Mesothelial cell of epicardium (in vitro differentiated cells): ENCODE measurements at places on chromosomes 5 and 9.

- no peak overlapping the region for H3K27ac ChIP-seq
- peaks cover 10% of the 10 kb centered on the region for H3K36me3 ChIP-seq
- DNase-seq = no peak
- no peak overlapping the region for H3K4me3 ChIP-seq
- H3K27me3 ChIP-seq = no peaks in the 10 kb centered on the region
Observed at GRCh38 chr9:126378761-126379160, 52.1 kb downstream of the MVB12B start.

DNA sequence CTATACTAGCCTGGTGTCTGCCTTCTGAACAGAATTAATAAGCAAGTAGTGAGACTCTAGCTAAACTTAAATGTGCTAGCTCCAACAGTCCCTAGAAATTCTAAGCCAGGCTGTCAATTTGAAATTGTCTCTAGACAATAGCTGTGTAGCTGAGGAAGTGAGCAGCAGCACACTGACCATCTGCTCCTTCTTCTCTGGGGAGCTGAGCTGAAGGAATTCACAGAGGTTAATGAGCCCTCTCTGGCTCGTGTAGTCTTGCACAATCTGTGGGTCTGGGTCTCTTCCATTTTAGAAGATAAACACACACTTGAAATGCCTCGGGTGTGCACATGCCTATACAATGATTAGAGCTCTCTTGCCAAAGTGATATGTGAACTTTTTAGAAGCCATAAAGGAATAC lies 63.5 kb upstream of the BARX1 start:
- no peaks in the 10 kb centered on the region for H3K36me3 ChIP-seq
- DNase-seq = no peak
- H3K27ac ChIP-seq = no peak overlapping the region
- H3K4me3 ChIP-seq = no peak overlapping the region
- H3K4me1 ChIP-seq = no peaks in the 10 kb centered on the region

GRCh38 chr9:118630931-118631595 lies 738.2 kb downstream of the BRINP1 start:
- no peak overlapping the region for H3K27ac ChIP-seq
- H3K4me3 ChIP-seq = no peak overlapping the region
- no peaks in the 10 kb centered on the region for H3K36me3 ChIP-seq
- H3K27me3 ChIP-seq = no peaks in the 10 kb centered on the region
- H3K4me1 ChIP-seq = peaks cover 5% of the 10 kb centered on the region
- no peak for DNase-seq

- no peaks in the 10 kb centered on the region for H3K36me3 ChIP-seq
- no peak for DNase-seq
- H3K27ac ChIP-seq = no peak overlapping the region
- peaks cover 8% of the 10 kb centered on the region for H3K4me1 ChIP-seq
- no peaks in the 10 kb centered on the region for H3K27me3 ChIP-seq
Observed at GRCh38 chr5:95042037-95042436, 242.9 kb downstream of the MCTP1 start.

DNA sequence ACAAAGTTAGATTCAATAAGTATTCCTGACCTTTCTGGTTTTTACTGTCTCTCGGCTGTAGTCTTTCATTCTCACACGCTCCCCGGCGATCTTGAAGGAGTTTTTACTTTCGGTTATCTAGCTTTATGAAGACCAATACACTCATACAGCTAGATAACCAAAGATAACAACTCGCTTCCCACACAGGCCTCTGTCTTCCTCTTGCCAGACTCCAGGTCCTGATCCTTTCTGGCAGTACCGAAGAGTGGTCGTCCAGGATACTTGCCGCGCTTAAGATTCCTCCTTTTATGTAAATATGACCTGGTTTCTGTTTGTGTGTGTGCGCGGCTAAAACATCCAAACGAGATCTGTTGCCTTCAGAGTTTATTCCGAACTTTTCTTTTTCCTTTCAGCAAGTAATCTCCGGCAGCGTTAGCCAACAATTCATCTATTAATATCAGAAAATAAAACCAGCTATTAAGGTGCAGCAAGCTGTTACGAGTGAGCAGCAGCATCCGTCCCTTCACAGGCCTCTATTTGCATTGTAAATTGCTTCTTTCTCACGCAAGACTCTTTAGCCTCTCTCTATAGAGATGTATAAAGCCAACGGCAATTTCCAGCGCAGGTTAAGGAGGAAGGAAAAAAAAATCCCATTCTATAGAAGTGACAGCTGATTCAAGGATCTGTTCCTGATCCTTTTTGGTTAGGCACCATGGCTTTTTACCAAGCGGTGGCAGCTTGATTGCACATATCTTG lies 216.1 kb downstream of the MEF2C start:
- no peak overlapping the region for H3K27ac ChIP-seq
- H3K4me1 ChIP-seq = peaks cover 3% of the 10 kb centered on the region
- DNase-seq = no peak
- no peak overlapping the region for H3K4me3 ChIP-seq

DNA sequence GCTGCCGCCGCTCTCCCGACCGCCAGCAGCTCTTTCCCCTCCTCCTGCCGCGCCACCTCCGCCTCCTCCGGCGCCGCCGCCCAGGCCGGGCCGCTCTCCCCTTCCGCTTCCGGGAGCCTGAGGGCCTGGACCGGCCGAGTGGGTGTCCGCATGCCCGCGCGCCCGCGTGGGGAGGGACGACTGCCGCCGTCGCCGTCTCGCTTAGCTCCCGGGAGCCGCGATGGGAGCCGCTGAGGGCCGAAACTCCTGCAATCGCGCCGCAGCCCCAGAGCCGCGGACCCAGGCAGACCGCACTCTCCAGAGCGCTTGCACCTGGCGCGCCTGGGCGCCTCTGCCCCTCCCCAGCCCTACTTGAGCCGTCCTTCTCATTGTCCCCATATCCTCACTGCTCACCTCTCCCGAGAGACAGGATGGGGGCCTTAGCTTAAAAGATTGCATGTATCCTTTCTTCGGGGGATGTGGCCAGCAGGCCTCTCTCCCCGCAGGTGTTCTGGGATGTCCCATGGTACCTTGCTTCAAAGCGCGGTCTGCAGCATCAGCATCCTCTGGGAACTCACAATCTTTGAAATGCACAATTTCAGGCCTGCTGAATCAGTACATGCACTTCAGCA lies at the start of gene ZDHHC21:
ZDHHC21 (minus strand) TSS at position 182 of the 611 bp plus-strand sequence. CDS start 19,092 bp downstream, outside the sequence.
- H3K4me1 ChIP-seq = peaks cover 23% of the 10 kb centered on the region
- H3K27me3 ChIP-seq = peaks cover 9% of the 10 kb centered on the region
- peak within 1 kb of the TSS; percentile 97 for H3K4me3 ChIP-seq
- H3K36me3 ChIP-seq = peaks cover 13% of the 10 kb centered on the region
- H3K27ac ChIP-seq = peak within 1 kb of the TSS; percentile 91

DNA sequence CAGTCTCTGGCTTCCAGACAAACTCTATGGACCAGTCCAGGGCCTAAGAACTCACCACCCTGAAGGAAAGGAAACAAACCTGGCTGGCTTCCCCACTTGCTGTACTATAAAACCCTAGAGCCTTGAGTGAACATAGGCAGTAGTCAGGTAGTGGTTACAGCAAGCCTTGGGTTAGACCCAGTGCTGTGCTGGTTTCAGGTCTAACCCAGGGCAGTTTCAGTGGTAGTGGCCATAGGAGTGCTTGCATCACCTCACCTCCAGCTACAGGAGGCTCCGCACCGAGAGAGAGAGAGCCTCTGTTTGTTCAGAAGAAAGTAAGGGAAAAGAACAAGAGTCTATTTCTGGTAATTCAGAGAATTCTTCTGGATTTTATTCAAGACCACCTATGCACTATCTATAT lies 714.1 kb upstream of the CDH10 start:
- no peaks in the 10 kb centered on the region for H3K4me1 ChIP-seq
- H3K36me3 ChIP-seq = peaks cover 3% of the 10 kb centered on the region
- H3K27ac ChIP-seq = no peak overlapping the region
- H3K27me3 ChIP-seq = no peaks in the 10 kb centered on the region
- no peak overlapping the region for H3K4me3 ChIP-seq

GRCh38 chr5:43533646-43534045 lies 18.7 kb upstream of the C5orf34 start:
- H3K27ac ChIP-seq = no peak overlapping the region
- DNase-seq = no peak
- H3K27me3 ChIP-seq = no peaks in the 10 kb centered on the region
- H3K36me3 ChIP-seq = peaks cover 46% of the 10 kb centered on the region
- H3K4me3 ChIP-seq = no peak overlapping the region

- no peak overlapping the region for H3K27ac ChIP-seq
- H3K27me3 ChIP-seq = no peaks in the 10 kb centered on the region
- peaks cover 15% of the 10 kb centered on the region for H3K36me3 ChIP-seq
- peaks cover 16% of the 10 kb centered on the region for H3K4me1 ChIP-seq
- H3K4me3 ChIP-seq = no peak overlapping the region
- DNase-seq = no peak
Observed at GRCh38 chr5:171801-172331, 19.4 kb upstream of the LRRC14B start.

DNA sequence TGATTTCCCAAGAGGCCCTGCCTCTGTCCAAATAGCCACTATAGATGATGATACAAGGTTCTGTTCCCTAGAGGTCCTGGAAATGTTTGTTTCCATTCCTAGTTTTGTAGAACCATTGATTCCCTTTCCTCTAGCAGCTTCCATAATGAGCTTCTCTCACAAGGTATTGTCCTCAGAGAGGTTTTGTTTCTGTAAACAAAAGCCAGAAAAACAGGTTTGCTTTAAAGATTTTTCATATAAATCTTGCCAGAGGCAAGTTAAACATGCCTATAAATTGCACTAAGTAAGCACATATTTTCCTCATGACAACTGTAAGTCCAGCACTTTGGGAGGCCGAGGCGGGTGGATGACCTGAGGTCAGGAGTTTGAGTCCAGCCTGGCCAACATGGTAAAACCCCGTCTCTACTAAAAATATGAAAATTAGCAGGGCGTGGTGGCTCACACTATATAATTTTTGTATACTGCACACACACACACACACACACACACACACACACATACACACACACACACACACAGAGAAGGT lies 1787.7 kb downstream of the EFNA5 start:
- H3K36me3 ChIP-seq = no peaks in the 10 kb centered on the region
- H3K27me3 ChIP-seq = no peaks in the 10 kb centered on the region
- H3K27ac ChIP-seq = no peak overlapping the region
- no peak overlapping the region for H3K4me3 ChIP-seq

- no peak overlapping the region for H3K27ac ChIP-seq
- peaks cover 14% of the 10 kb centered on the region for H3K4me1 ChIP-seq
- no peaks in the 10 kb centered on the region for H3K36me3 ChIP-seq
- H3K4me3 ChIP-seq = no peak overlapping the region
- peaks cover 2% of the 10 kb centered on the region for H3K27me3 ChIP-seq
Observed at GRCh38 chr9:18361646-18362045, 112.3 kb upstream of the ADAMTSL1 start.

- H3K27me3 ChIP-seq = peaks cover 18% of the 10 kb centered on the region
- H3K4me3 ChIP-seq = no peak overlapping the region
- H3K4me1 ChIP-seq = peaks cover 6% of the 10 kb centered on the region
- no peaks in the 10 kb centered on the region for H3K36me3 ChIP-seq
Observed at GRCh38 chr5:148934895-148935400, 108.5 kb downstream of the ADRB2 start.

DNA sequence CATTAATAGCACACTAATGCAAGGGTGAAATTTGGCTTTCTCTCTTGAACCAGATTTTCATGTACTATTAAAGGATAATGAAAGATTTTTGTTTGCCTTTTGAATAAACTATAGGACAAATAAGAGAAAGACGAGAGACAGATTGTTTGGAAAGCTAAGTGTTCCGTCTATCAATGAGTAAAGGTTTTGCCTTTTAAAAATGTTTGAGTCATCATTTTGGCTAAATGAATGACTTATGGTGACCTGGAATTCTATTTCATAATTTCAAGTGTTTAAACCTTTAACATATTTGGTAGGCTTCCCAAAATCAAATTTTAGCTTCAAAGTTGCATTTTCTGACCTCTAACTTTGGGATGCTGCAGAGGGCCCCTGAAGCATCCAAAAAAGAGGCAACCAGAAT lies 145.2 kb downstream of the SLC25A46 start:
- H3K4me3 ChIP-seq = no peak overlapping the region
- no peaks in the 10 kb centered on the region for H3K36me3 ChIP-seq
- no peaks in the 10 kb centered on the region for H3K4me1 ChIP-seq

- no peak overlapping the region for H3K27ac ChIP-seq
- H3K4me3 ChIP-seq = no peak overlapping the region
- H3K27me3 ChIP-seq = no peaks in the 10 kb centered on the region
- DNase-seq = no peak
- H3K4me1 ChIP-seq = no peaks in the 10 kb centered on the region
Observed at GRCh38 chr9:137107312-137107921, 7.1 kb downstream of the DPP7 start.

DNA sequence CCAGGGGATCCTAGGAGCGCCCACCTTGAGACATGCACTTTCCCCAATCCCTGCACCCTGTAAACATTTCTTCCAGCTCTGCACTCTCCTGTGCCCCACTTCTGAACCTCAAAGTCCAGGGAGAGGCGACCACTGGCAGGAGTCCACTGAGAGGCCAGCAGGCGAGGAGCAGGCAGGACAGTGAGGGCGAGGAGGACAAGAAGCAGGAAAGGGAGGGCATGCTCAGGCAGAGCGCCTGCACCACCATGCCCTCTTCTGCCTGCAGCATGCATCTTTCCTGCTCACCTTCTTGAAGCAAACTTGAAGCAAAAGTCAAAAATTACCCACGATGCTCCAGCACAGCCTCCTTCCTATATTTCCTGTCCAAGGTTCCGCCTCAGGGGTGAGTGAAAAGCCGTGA lies 10.1 kb downstream of the ARSB start:
- H3K4me1 ChIP-seq = peaks cover 41% of the 10 kb centered on the region
- peak overlapping the region; percentile 68 for H3K27ac ChIP-seq
- H3K27me3 ChIP-seq = no peaks in the 10 kb centered on the region
- no peak for DNase-seq
- peak overlapping the region; percentile 5 for H3K4me3 ChIP-seq
- H3K36me3 ChIP-seq = no peaks in the 10 kb centered on the region

DNA sequence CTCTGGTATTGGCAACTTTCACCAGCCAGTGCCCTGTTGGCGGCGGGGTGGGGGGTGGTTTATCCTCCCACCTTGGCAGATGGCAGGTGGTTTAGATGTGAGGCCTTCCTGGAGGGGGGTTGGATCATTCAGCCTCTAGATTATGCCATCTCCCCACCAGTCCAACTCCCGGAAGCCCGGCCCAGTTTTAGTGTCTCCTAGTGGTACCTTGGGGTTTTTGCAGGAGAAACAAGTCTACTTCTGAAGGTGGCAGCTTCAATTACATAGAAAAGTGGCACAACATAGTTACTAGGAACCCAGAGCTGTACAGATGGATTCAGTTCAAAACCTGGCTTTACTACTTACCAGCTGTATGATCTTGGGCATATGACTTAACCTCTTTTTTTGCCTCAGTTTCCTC lies 11.3 kb downstream of the PRLR start:
- H3K27ac ChIP-seq = no peak overlapping the region
- H3K36me3 ChIP-seq = no peaks in the 10 kb centered on the region
- no peaks in the 10 kb centered on the region for H3K27me3 ChIP-seq
- no peak for DNase-seq
- H3K4me3 ChIP-seq = no peak overlapping the region

- H3K27me3 ChIP-seq = peaks cover 15% of the 10 kb centered on the region
- no peaks in the 10 kb centered on the region for H3K36me3 ChIP-seq
- H3K4me1 ChIP-seq = no peaks in the 10 kb centered on the region
- no peak overlapping the region for H3K4me3 ChIP-seq
- no peak overlapping the region for H3K27ac ChIP-seq
Observed at GRCh38 chr5:94784536-94785505, 166.4 kb downstream of the SLF1 start.
